ENCODE measurements at places on chromosomes 6 and 20. TPM values are rescaled to one million over a fixed set of nuclear protein-coding genes. Genes with fewer than 3 reads are reported as not detected.

DNA sequence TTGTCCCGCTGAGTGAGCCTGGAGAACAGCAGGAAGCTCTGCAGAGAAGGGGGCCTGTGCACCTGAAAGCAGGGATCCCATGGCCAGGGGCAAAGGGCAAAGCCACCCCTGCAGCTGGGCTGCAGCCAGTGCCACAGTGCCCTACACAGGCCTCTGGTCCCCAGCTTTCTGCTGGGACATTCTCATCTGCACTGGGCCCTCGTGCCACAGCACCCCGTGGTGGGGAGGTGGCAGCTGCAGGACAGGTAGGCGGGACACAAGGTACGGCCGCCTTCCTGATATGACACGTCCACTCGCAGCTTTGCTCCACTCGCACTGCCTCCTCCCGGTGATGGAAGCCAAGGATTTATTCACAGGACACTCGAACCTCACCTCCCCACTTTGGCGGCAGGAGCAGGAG, 27.2 kb downstream of the INSM1 start:
- no peak overlapping the region for H3K27ac ChIP-seq
- peaks cover 6% of the 10 kb centered on the region for H3K36me3 ChIP-seq
- no peak for DNase-seq
- no peak overlapping the region for H3K4me3 ChIP-seq

DNA sequence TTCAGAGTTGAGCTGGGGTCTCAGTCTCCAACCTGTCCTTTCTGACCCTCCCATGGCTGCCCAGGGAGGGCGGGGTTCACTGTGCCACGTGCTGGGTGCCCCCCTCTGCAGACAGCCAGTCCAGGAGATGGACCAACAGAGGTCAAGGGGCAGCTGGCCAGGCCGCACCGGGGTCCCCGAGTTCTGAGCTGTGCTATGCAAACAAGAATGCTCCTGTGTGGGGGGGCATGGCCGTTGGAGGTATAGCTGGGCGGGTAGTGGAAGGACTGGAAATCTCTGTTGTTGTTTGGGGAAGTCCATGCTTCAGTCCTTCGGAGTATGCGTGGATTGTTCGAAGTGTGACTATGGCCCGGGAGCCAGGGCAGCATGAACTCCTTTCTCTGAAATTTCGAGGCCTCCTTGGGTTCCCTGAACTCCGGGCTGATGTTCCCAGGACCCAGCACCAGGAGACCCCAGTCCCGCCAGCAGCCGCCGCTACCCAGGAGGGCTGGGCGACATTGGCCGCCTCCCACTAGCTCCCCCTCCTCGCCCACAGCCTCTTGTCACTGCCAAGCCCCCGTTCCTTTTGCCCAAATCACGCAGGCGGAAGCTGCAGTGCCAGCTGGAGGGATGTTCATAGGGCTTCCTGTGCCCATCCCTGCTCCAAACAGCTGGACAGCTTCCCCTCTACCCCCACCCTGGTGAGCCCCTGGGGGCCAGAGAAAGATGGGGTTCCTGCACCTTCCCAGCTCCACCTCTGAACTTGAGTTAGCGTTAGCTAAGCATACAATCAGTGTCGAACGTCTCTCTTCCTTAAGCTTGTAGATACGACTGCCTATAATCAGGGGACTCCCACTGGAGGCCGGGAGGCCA, 126.6 kb downstream of the TAF4 start:
- no peaks in the 10 kb centered on the region for H3K27me3 ChIP-seq
- no peak overlapping the region for H3K4me3 ChIP-seq
- DNase-seq: no peak
- H3K4me1 ChIP-seq: no peaks in the 10 kb centered on the region

- no peak for DNase-seq
- H3K36me3 ChIP-seq: no peaks in the 10 kb centered on the region
- H3K27ac ChIP-seq: no peak overlapping the region
Observed at GRCh38 chr6:72856801-72857200, 234.9 kb downstream of the KCNQ5 start.

- H3K36me3 ChIP-seq: no peaks in the 10 kb centered on the region
- H3K4me3 ChIP-seq: no peak overlapping the region
- peaks cover 23% of the 10 kb centered on the region for H3K27me3 ChIP-seq
Observed at GRCh38 chr6:41371461-41371991, 36.1 kb downstream of the NCR2 start.

DNA sequence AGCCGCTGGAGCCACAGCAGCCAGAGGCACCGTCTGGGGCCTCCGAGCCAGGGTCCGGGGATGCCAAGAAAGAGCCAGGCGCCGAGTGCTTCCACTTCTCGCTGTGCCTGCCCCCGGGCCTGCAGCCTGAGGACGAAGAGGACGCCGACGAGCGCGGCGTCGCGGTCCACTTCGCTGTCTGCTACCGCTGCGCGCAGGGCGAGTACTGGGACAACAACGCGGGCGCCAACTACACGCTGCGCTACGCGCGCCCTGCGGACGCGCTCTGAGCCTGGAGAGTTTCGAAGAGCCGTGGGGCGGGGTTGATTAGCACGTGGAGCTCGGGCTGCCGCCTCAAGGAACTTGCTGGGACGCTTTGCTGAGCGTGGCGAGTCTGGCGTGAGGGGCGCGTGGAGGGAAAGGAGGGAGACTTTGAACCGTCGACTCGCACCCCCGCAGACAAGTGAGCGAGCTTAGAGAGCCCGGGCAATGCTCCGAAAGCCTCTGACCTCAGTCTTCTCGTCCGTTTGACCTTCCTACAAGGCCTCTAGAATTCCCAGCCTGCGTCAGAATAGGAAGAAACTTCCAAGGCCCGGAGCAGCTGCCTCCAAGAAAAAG, 1.3 kb downstream of the PPP1R3G start:
- H3K27me3 ChIP-seq: peaks cover 21% of the 10 kb centered on the region
- no peak overlapping the region for H3K27ac ChIP-seq
- DNase-seq: no peak
- H3K4me1 ChIP-seq: peaks cover 4% of the 10 kb centered on the region

DNA sequence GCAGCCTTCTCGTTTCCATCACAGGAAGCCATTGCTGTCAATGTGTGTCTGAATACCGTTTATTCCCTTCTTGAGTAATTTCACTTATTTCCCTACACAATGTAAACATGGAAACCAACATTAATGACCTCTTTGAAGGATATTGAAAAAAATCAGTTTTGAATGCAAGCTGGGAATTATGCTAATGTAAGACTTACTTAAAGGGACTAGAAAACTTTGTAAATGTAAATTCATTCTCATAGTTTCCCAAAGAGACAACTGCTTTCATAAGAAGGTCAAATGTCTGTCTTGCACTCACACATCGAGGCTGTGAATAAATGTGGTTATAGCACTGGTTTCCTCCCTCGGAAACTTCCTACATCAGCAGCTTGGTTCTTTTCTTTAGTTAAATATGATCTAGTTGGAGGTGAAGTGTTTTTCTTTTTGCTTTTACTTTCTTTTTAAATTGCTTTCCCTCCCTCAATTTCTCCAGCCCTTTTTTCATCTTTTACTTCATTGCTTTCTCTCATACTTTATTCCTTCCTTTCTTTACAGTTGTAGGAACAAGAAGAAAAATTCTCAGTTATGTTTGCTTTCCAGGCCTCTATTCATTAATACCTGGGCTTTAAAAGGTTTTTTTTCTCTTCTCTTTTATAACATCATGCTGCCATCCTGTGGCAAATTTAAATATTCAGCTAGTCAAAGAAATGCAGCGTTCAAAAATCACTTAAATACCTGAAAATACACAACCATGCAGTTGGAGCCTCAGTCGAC, 108.3 kb downstream of the TNFAIP3 start:
- peaks cover 15% of the 10 kb centered on the region for H3K4me1 ChIP-seq
- no peaks in the 10 kb centered on the region for H3K36me3 ChIP-seq
- no peaks in the 10 kb centered on the region for H3K27me3 ChIP-seq
- H3K27ac ChIP-seq: peak overlapping the region; percentile 74
- peak overlapping the region; percentile 80 for H3K4me3 ChIP-seq

GRCh38 chr20:15618110-15618509, 955.1 kb downstream of the KIF16B start:
- no peaks in the 10 kb centered on the region for H3K27me3 ChIP-seq
- no peak overlapping the region for H3K27ac ChIP-seq
- H3K4me3 ChIP-seq: no peak overlapping the region
- no peak for DNase-seq
- no peaks in the 10 kb centered on the region for H3K36me3 ChIP-seq

- no peak for DNase-seq
- H3K4me3 ChIP-seq: no peak overlapping the region
- H3K27me3 ChIP-seq: no peaks in the 10 kb centered on the region
- no peaks in the 10 kb centered on the region for H3K36me3 ChIP-seq
- H3K4me1 ChIP-seq: no peaks in the 10 kb centered on the region
- no peak overlapping the region for H3K27ac ChIP-seq
Observed at GRCh38 chr6:140537834-140538705, 1163.6 kb upstream of the CITED2 start.

- peaks cover 9% of the 10 kb centered on the region for H3K27me3 ChIP-seq
- H3K4me3 ChIP-seq: no peak overlapping the region
- no peaks in the 10 kb centered on the region for H3K36me3 ChIP-seq
- H3K27ac ChIP-seq: no peak overlapping the region
Observed at GRCh38 chr20:5484926-5485325, 168.2 kb upstream of the PROKR2 start.

DNA sequence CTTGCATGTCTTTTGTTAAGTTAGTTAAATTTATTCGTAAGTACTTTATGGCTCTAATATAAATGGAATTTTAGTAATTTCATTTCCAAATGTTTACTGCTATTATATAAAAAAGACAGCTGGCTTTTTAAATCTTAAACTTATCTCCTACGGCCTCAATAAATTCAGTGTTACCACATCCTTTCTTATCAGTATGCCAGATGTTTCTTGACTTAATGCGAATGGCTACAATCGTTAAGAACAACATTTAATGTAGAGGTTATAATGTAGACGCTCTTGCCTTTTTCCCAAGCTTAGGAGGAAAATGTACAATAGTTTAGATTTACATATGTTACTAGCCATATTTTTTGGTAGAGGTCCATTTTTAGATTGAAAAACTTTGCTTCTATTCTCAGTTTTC, 659.4 kb downstream of the TENT5A start:
- no peaks in the 10 kb centered on the region for H3K27me3 ChIP-seq
- no peak overlapping the region for H3K4me3 ChIP-seq
- H3K36me3 ChIP-seq: no peaks in the 10 kb centered on the region
- H3K27ac ChIP-seq: no peak overlapping the region
- no peak for DNase-seq

DNA sequence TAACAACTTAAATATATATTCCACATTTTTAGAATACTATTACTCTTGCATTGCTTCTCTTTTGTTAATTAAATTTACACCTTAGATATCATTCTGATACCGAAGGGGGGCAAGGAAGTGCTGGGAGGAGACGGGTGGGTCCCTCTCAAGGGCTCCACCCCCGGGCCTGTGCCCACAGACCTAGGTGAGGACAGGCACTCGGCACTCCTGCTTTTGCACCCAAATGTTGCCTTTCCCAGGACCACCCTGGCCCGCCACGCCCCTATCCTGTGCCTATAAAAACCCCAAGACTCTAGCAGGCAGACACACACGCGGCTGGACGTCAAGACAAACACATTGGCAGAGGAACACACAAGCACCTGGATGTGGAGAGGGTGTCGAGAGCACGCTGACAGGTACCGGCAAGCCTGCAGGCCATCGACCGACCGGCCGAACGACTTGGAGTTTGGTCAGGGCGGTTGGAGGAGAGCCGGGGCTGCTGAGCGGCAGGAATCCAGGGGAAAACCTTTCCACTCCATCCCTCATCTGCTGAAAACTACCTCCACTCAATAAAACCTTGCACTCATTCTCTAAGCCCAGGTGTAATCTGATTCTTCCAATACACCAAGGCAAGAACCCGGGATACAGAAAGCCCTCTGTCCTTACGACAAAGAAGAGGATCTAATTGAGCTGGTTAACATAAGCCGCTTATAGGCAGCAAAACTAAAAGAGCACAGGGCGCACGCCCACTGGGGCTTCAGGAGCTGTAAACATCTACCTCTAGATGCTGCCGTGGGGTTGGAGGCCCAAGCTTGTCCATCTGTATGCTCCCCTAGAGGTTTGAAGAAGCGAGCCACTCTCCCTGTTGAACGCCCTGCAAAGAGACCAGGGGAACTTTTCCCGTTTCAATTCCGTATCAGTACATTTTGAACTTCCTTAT, 197.4 kb upstream of the PRSS16 start:
- peaks cover 2% of the 10 kb centered on the region for H3K27me3 ChIP-seq
- H3K36me3 ChIP-seq: no peaks in the 10 kb centered on the region
- DNase-seq: no peak
- H3K27ac ChIP-seq: no peak overlapping the region

GRCh38 chr6:37679539-37680476, 17.9 kb downstream of the MDGA1 start:
- H3K27ac ChIP-seq: no peak overlapping the region
- no peak for DNase-seq
- H3K27me3 ChIP-seq: no peaks in the 10 kb centered on the region

- no peaks in the 10 kb centered on the region for H3K4me1 ChIP-seq
- H3K27me3 ChIP-seq: no peaks in the 10 kb centered on the region
- no peak overlapping the region for H3K27ac ChIP-seq
- DNase-seq: no peak
- no peak overlapping the region for H3K4me3 ChIP-seq
Observed at GRCh38 chr6:46098678-46099077, 31.1 kb upstream of the ENPP4 start.

GRCh38 chr6:16621002-16621401, 140.3 kb downstream of the ATXN1 start:
- H3K27me3 ChIP-seq: no peaks in the 10 kb centered on the region
- H3K27ac ChIP-seq: no peak overlapping the region
- no peaks in the 10 kb centered on the region for H3K36me3 ChIP-seq
- no peak overlapping the region for H3K4me3 ChIP-seq
- DNase-seq: no peak
- H3K4me1 ChIP-seq: peaks cover 26% of the 10 kb centered on the region

DNA sequence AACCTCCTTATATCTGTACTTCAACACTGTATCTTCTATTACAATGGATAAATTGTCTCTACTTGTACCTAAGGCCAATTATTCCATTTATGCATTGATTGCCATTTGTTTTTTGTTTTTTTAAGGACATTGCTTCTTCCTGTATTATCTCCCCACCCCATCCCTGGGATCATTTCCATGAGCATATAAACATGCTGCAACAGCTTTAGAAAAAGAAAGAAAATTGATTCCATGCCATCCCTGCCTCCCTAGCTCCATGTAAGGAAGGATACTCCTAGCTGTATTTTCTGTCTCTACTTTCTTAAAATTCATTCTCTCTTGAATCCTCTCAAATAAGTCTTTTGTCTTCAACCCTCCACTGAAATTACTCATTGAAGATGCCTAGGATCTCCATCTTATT, 101.8 kb upstream of the SIM1 start:
- no peak overlapping the region for H3K27ac ChIP-seq
- no peaks in the 10 kb centered on the region for H3K27me3 ChIP-seq
- no peak overlapping the region for H3K4me3 ChIP-seq
- no peaks in the 10 kb centered on the region for H3K4me1 ChIP-seq

GRCh38 chr6:168413856-168414255, 27.1 kb upstream of the SMOC2 start:
- no peak overlapping the region for H3K4me3 ChIP-seq
- no peak overlapping the region for H3K27ac ChIP-seq
- DNase-seq: no peak
- no peaks in the 10 kb centered on the region for H3K4me1 ChIP-seq

GRCh38 chr6:164164876-164165275, 750.4 kb downstream of the QKI start:
- no peaks in the 10 kb centered on the region for H3K27me3 ChIP-seq
- H3K4me3 ChIP-seq: no peak overlapping the region
- no peaks in the 10 kb centered on the region for H3K36me3 ChIP-seq
- H3K4me1 ChIP-seq: no peaks in the 10 kb centered on the region

The DNAH8 gene
- 0.05 TPM for total RNA-seq

The ZFP57 gene
- total RNA-seq: 2.4 TPM

The PHF3 gene
- total RNA-seq: 103 TPM

The TFAP2D gene
- total RNA-seq: not detected

The PROKR2 gene
- not detected for total RNA-seq

The PDYN gene
- not detected for total RNA-seq

The PLEKHG1 gene
- total RNA-seq: 29.9 TPM

The EDN3 gene
- 0.44 TPM for total RNA-seq

The CASP8AP2 gene
- total RNA-seq: 30.8 TPM

The HLA-DRB5 gene
- total RNA-seq: 57.6 TPM

The ECT2L gene
- not detected for total RNA-seq
